Left renal pelvis (tissue), 4 donors: ENCODE measurements at places on chromosomes 2 and 18. TPM values are rescaled to one million over a fixed set of nuclear protein-coding genes. Genes with fewer than 3 reads are reported as not detected.
A peak's percentile ranks its signal among the peaks of the same experiment; 100 is the strongest.

DNA sequence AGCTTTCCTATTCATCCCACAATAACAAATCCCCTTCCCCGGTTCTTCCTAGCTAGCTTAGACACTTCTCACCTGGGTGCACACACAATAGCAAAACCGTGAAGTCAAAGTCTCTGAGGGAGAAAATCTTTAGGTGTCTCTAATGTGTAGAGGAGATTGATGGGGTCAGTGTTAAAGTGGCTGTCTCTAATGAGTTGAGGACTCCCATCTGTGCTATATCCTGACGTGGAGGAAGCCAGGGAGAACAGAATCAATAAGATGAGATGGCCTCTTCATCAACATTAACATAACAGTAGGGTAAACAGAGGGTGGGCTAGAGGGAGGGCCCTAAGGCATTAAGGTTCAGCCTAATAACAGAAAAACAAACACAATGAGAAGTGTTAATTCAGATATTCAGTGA, 120.4 kb downstream of the SLC5A7 start:
- DNase-seq, result no peak

DNA sequence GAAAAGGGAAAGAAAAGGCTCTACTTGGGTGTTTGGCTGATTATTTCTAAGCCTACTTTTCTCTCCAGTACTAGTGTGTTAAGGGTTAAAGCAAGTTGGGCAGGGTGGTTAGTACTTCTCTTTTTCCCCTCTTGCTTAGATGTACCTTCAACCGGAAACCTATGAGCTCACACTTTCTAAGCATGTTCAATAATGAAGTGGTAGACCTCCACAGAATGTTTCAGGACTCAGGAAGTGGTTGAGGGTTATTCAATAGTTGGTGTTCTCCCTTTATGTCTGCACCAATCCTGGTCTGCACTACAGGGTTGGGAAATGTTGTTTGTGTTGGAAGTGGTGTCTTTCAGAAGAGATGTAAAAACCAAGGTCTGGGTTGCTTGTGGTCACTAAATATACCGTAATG, 137.1 kb downstream of the ZEB2 start:
- no peak for DNase-seq

- DNase-seq, result no peak
Measured at GRCh38 chr2:105390454-105390853, 8.4 kb downstream of the FHL2 start.

- DNase-seq, result no peak
Measured at GRCh38 chr2:132949108-132949507, 279.1 kb upstream of the LYPD1 start.

- DNase-seq, result no peak
Measured at GRCh38 chr2:206804326-206804725, 38.9 kb downstream of the FASTKD2 start.

- DNase-seq, result no peak
Measured at GRCh38 chr2:56239437-56239836, 55.6 kb downstream of the CCDC85A start.

- DNase-seq, result no peak
Measured at GRCh38 chr2:8754106-8754776, 72.4 kb downstream of the ID2 start.

- DNase-seq, result no peak
Measured at GRCh38 chr2:63257473-63257872, 206.8 kb downstream of the OTX1 start.

- DNase-seq, result peak; percentile 54
Measured at GRCh38 chr18:24271381-24272228, 126.0 kb downstream of the OSBPL1A start.

GRCh38 chr18:63207143-63207790, 112.3 kb downstream of the BCL2 start:
- no peak for DNase-seq

DNA sequence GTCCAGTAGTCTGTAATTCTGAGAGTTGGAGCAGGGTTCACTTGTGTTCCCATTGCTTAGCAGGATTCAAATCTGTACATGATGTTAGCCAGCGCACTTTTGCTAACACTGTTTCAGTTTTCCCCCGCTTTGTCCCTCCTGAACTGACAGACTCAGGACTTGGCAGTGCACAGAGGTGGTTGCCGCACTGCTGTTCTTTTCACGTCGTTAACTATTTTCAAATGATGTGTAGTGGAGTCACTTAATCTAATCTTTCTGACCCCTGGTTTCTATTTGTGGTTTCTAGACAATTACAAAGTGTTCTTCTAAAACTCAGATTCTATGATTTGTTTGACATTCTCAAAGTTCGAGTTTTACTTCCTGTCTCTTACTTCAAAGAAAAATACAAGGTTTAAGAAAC, 234.5 kb downstream of the RBM43 start:
- DNase-seq, result no peak

DNA sequence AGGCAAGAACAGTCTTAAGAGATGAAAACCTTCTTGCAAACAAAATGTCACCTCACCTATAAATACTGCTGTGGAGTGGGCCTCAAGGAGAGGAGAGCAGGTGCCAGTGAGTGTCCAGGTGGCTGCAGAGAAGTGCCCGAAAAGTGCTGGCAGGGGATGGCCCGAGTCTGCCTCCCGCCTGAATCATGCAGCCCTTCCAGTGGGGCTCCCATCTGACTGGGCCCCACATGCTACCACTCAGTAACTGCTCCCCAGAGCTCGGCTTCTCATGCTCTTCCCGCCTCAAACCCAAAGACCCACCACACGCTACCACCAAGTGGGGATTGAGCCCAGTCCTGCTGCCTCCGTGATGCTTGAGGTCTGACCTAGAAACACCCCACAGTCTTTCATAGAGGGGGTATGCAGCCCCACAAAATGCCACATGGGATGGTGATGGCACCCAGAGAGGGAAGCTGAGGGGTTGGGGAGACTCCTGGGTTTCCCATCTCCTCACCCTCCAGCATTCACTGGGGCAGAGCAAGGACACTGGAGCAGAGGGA, 7.4 kb downstream of the HS6ST1 start:
- DNase-seq, result no peak

DNA sequence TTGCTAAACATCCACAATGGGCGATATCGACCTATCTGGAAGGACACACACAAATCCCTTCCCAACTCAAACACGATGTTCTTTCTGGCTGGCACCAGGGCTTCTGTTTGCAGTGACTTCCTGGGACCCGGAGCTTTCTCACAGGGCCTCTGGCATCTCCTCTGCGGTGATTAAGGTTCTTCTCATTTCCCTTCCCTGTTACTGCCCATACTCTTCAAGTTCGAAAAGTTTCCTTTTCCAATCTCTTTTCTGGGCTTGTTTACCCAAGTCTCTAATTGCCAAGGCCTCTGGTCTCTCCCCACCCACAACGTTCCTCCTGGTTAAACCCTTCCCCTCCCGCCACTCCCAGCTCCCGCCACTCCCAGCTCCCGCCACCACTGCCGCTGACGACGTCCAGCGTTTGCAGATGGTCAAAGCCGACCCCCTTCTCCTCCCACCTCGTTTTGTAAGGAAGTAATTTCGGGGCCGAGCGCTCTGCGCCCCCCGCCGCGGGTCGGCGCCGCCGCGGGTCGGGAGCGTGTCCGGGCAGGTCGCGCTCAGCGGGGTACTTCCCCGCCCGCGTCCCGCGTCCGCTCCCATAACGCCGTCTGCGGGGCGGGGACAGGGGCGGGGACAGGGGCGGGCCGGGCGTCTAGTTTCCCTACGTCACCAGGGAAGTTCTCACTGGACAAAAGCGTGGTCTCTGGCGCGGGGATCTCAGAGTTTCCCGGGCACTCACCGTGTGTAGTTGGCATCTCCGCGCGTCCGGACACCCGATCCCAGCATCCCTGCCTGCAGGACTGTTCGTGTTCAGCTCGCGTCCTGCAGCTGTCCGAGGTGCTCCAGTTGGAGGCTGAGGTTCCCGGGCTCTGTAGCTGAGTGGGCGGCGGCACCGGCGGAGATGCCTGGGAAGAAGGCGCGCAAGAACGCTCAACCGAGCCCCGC, at the start of gene PMAIP1:
Gene PMAIP1, plus strand, starts transcription at position 699 of the 924 bp plus-strand sequence. Its CDS starts 182 bp downstream, at position 881.
- peak; percentile 77 for DNase-seq

DNA sequence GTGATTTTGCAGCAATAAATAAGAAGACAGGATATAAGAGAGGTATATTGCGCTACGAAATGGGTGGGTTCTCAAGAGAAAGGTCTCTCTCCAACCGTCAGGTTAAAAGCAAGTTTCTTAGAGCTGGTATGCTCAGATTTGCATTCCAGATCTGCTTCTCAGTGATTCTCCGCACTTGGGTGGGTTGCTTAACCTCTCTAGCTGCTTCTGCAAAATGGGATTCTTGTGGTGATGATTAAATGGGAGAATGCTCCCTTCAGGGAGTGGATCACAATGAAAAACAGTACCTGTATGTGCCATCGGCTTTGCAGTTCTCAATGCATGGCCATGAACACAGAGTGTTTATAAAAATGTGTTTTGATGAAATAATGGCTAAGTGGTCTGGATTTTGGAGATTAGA, 477.7 kb downstream of the TNS1 start:
- DNase-seq, result no peak

GRCh38 chr2:675051-675450, 2.2 kb downstream of the TMEM18 start:
- DNase-seq, result no peak

GRCh38 chr2:190216829-190217228, 102.8 kb downstream of the HIBCH start:
- DNase-seq, result no peak

DNA sequence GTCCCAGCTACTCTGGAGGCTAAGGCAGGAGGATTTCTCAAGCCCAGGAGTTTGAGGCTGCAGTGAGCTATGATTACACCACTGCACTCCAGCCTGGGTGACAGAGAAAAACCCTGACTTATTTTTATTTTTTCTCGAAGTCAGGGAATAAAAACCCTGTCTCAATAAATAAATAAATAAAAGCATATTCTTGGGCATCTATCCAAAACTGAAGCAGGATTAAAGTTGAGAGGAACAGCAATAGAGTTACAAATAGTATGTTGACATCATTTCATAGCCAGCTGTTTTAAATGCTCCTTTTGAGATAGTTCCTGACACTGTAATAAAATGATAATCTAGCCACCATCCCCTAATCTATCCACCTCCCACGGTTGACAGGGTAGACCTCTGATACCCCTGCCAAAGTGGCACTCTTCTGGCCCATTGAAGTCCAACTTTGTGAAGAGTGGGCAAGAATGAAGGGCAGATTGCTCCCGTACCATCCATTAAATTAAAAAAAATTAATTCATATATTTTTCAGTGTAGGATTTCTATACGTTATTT, 42.3 kb upstream of the LPIN2 start:
- DNase-seq, result no peak

DNA sequence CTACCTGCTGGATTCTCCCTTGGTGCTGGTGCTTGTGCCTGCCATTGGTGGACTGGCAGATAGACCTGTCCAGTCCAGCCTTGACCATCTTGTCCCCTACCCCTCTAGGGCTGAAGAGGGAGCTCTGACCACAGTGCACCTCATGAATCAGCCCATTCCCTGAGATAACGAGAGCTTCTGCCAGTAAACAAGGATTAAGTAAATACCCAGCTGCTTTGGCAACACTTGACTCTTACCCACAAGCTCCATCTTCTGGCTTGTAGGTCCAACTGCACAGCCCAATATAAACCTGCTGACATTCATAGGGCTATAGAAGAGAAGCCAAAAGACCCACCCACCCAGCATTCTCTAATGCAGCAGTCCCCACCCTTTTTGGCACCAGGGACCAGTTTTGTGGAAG, 186.4 kb downstream of the PIK3C3 start:
- no peak for DNase-seq

- DNase-seq, result no peak
Measured at GRCh38 chr2:226320076-226320948, 479.3 kb downstream of the IRS1 start.

DNA sequence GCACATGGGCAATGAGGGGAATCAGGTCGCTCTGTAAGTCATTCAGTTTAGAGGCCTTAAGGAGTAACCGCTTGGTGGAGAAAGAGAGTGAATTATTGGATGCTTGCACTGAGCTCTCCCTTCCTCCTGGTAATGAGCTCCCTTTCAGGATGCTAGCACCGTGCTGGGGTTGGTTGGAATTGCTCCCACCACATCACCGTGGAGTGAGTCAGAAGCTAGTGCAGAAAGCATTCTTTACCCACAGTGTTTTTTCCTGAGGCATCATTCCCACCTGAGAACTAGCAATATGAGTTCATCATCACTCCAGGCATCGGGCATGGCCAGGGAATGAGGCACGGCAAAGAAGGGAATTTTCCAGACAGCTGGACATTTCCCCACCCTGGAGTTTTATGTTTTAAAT, 57.6 kb downstream of the ITGB6 start:
- DNase-seq, result no peak

GRCh38 chr2:221958224-221958623, 340.6 kb downstream of the PAX3 start:
- DNase-seq, result no peak

DNA sequence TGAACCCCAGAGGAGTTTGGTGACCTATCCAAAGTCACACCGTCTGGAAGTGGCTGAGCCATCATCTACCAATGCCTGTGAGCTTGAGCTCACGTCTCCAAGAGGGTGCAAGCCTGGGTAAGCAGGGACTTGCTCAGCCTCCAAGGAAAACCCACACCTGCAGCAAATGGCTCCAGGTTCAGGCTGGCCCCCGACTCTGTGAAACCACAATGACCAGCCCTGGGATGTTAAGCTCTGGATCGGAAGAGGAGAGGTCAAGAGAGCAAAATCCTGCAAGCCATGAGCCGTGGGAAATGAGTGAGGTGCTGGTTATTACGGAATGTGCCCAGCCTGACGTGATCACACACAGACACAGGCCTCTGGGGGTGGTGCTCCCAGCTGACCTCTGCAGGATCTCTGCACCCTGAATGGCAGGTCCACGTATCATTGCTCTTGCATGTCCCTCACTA, 94.1 kb upstream of the OTOS start:
- DNase-seq, result no peak

- no peak for DNase-seq
Measured at GRCh38 chr2:172693037-172693436, 42.6 kb upstream of the RAPGEF4 start.

RUFY4 gene
- 0.11 TPM for polyA plus RNA-seq

TMEM247 gene
- not detected for polyA plus RNA-seq

GRP gene
- polyA plus RNA-seq, result 2.8 TPM

CCL20 gene
- polyA plus RNA-seq, result 0.94 TPM

XDH gene
- polyA plus RNA-seq, result 0.16 TPM

APOB gene
- 0.62 TPM for polyA plus RNA-seq

STPG4 gene
- not detected for polyA plus RNA-seq

REG3A gene
- polyA plus RNA-seq, result not detected

CPS1 gene
- polyA plus RNA-seq, result 4.4 TPM

EML6 gene
- 8.5 TPM for polyA plus RNA-seq

TTN gene
- 0.96 TPM for polyA plus RNA-seq

ALPP gene
- not detected for polyA plus RNA-seq

SKOR2 gene
- polyA plus RNA-seq, result not detected

PHLPP1 gene
- 13.9 TPM for polyA plus RNA-seq

NAT8 gene
- 22.5 TPM for polyA plus RNA-seq

SPATA3 gene
- polyA plus RNA-seq, result not detected

NEU4 gene
- 1.1 TPM for polyA plus RNA-seq

CPO gene
- polyA plus RNA-seq, result 1.8 TPM

LGALSL gene
- 39.4 TPM for polyA plus RNA-seq
